Pulmonary artery endothelial cell (primary cell): ENCODE measurements at places on chromosomes 4 and X. TPM values are rescaled to one million over a fixed set of nuclear protein-coding genes. Genes with fewer than 3 reads are reported as not detected.

Gene NWD2
- total RNA-seq = not detected in 2 replicates

- no peak for DNase-seq
Observed at GRCh38 chrX:18789916-18790315, 82.5 kb downstream of the PPEF1 start.

GRCh38 chrX:124737771-124738170 lies 391.4 kb downstream of the SH2D1A start:
- DNase-seq = no peak

DNA sequence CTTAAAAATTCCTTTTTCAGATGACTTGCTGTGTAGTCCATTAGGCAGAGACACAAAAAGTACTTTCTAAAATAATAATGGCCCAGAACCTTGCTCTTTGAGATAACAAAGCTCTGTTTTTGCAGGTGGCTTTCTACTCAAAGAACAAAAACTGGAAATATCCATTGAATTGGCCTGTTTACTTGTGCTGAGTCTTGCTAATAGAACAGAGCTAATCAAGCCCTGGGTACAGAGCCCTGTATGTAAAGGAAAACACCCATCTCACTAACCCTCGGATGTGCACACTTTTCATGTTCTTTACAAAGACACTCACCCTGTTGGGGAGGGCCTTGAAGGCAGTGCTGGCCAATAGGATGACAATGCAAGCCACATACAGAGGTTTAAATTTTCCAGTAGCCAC lies 27.0 kb upstream of the LNX1 start:
- DNase-seq = no peak

GRCh38 chr4:57632564-57632963 lies 522.4 kb upstream of the IGFBP7 start:
- DNase-seq = no peak

DNA sequence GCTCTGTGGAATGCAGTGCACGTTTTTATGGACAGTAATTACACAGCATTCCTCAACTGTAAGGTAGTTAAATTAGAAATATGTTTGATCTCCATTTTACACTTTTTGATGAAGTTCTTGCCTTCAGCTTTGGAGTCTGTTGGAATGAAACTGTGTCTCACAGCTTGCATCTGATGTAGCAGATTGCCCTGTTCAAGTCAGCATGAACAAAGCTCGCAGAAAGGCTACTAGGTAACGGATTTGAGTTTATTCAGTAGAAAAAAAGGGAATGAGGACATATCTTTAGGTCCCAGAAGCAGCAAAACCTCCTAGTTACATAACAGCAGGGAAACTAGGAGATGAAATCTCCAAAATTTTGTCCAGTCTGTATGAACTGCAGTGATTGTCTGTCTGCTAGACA lies 24.3 kb upstream of the CBLL2 start:
- no peak for DNase-seq

DNA sequence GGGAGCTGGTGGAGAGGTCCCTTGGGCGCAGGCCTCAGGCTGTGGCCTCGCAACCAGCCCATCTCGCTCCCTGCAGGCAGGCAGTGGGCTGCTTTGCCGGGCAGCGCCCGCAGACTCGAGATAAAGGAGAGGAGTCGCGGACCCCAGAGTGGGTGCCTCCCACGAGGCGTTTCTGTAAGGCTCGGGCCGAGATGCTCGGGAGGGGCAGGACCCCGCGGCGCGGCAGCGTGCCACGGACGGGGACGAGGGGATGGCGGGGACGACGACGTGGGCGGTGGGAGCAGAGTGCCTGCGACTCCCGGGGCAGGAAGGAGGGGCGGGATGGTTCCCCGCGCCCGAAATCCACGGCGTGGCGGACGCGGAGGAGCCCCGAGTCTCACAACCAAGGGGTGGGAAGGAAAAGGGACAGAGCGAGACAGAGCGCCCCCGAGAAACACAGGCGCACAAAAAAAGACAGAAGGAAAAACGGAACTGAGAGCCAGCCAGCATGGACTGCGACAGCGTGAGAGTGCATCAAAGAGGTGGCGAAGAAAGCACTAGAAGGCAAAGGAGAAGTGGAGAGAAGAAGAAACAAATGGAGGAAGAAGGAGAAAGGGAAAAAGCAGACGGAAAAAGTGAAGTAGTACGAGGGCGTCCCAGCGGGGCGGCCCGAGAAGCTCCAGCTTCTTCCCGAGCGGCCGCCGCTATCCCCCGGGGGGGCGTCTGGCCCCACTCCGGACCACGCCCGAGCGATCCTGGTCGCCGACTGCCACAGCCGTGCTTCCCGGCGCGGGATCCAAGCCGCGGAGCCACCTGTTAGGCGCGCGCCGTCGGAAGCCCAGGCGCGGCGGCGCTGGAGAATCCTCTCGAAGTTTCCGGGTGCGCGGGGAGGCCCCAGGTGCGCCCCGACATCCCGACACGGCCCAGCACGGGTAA lies 1.5 kb downstream of the BEND4 start:
- no peak for DNase-seq

GRCh38 chrX:291411-291901 lies 10.3 kb downstream of the PLCXD1 start:
- DNase-seq = no peak

- peak; percentile 90 for DNase-seq
Observed at GRCh38 chrX:26262121-26262523, 46.2 kb downstream of the MAGEB5 start.
